ENCODE measurements at places on chromosomes 11 and 22. TPM values are rescaled to one million over a fixed set of nuclear protein-coding genes. Genes with fewer than 3 reads are reported as not detected.

GRCh38 chr11:31340903-31341572 lies 28.5 kb downstream of the DCDC1 start:
- DNase-seq: peak; percentile 16

DNA sequence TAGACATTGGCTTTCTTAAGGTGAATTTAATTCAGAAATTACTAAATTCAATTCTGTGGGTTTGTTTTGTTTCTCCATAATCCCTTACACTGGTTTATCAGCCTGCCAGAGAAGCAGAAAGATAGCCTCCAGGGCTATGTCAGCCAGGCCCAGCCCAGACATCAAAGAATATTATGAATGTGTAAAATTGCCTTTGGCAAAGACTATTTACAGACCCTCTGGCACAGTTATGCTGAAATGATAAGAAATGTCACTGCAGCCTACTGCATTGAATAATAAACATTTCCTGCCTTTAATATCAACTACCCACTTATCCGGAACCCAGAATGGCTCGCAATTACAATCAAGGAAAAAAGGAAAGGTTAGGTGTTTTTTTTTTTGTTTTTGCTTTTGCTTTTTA lies 562.5 kb upstream of the LRRC4C start:
- DNase-seq: no peak

The ASPHD2 gene
- total RNA-seq: 8.5 TPM

DNA sequence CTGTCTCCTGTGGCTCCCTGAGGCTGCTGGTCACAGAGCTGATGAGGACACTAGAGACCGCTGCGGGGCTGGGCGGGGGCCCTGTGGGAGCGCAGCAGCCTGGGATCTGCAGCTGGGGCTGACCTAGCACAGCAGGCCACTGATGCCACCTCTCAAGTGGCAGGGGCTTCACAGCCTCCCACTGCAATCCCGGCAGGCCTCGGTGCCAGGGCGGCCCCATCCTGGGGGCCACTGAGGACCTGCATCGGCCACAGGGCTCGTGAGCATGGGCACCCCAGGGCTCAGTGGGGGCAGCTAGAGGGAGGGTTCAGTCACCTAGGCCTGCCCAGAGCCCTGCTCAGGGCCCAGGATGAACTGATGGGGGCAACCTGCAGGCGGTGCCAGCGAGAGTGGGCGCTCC lies 14.6 kb upstream of the CCDC188 start:
- DNase-seq: no peak

DNA sequence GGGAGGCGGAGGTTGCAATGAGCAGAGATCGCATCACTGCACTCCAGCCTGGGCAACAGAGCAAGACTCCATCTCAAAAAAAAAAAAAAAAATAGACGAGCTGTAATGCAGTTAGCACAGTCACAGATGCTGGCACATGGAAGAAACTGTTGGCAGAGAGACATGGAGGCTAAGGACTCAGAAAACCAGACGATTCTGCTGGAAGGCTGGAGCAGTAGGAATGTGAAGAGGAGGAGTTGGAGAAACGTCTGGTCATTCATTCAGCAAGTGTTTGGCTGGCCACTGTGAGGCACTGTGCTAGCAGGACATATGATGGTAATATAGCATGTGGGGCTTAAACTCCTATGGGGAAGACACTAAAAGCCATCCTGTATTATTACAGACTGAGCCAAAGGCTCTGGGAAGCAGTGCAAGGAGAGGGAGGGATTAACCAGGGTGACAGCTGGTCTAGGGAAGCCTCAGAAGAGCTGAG lies 5.0 kb downstream of the UQCR10 start:
- no peak for DNase-seq

GRCh38 chr11:64498136-64498535 lies 92.9 kb upstream of the SLC22A12 start:
- DNase-seq: no peak

The PAX6 gene
- total RNA-seq: not detected

GRCh38 chr11:78197816-78198215 lies 9.1 kb downstream of the USP35 start:
- no peak for DNase-seq

GRCh38 chr22:23305922-23306374 lies 125.6 kb downstream of the BCR start:
- no peak for DNase-seq

DNA sequence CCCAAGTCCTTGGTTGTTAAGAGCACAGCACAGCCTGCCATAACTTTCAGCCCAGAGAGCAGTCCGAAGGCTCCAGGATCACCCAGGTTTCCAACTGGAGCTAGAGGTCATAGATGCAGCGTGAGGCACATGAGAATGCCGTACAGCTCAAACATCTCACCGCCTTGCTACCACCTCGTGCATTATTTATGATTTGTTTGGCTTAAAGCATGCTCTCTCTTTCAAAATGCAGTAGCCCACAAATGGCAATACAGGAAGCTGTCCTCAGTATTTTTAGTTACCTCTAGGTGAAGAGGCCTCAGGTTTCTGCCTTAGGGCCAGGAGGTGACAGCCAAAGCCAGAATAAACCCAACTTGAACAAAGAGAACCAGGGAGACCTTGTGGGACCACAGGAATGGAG lies 14.4 kb downstream of the SCN3B start:
- no peak for DNase-seq

DNA sequence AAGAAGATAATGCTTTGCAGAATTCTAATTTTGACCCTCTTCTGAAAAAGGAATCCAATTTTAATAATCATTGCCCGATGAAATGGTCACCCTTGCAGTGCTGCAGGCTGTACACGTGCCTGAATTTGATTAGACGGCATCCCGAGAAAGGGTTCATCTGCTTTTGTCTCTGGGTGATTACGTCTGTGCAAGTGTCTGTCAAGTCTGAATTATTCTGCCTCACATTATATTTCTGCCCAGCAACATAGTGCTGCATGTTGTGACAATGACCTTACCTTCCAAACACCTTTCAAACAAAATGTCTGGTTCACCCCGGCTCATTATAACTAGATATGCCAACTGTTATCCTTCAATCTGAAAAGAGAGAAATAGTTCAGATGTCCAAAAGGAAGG lies 164.1 kb downstream of the MAML2 start:
- DNase-seq: no peak

DNA sequence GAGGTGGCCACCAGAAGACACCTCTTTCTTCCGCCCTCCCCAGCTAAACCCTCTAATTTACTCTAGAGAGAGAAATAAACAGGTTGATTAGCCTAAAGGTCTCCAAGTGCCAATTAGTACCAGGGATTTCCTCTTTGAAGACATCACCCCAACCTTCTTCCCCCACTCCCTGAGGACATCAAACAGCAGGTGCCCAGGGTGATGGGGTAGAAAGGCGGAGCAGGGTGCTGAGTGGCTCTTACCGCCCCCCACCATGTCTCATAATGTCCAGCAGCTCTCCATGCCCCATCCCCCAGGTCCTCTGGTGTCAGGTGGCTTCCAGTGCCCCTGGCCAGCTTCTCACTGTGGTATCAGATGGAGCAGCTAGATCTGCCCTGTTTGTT lies 5.3 kb upstream of the GNAZ start:
- DNase-seq: no peak

The RPS3 gene
- total RNA-seq: 2,943 TPM

GRCh38 chr22:44759001-44759400 lies 6.6 kb downstream of the ARHGAP8 start:
- no peak for DNase-seq

GRCh38 chr11:15471048-15471894 lies 356.5 kb downstream of the INSC start:
- no peak for DNase-seq
